ENCODE measurements at places on chromosomes 16 and 17.

GRCh38 chr17:35855965-35856364 is 12.7 kb downstream of the HEATR9 start:
- H3K4me3 ChIP-seq = no peak overlapping the region
- H3K36me3 ChIP-seq = peaks cover 32% of the 10 kb centered on the region
- peaks cover 10% of the 10 kb centered on the region for H3K4me1 ChIP-seq
- peak overlapping the region; percentile 3 for H3K27ac ChIP-seq
- DNase-seq = no peak
- no peaks in the 10 kb centered on the region for H3K27me3 ChIP-seq

DNA sequence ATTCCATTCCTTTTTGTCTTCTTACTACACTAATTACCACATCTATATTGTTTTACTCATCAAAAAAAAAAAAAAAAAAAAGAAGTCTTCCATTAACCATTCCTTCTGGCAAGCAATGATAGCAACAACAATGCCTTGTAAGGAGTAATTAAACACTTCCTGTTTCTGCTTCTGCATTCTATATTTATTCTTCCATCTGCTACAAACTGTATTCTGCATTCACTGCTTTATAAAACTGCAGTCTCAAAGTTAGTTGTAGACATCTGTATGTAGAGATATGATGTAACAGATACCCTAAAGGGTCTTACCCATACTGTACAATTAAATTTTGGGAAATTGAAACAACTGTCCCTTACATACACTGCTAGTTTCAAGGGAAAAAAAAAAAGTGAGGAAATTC is 28.7 kb upstream of the ABCA6 start:
- DNase-seq = no peak
- H3K27ac ChIP-seq = no peak overlapping the region
- H3K36me3 ChIP-seq = no peaks in the 10 kb centered on the region
- H3K4me3 ChIP-seq = no peak overlapping the region

DNA sequence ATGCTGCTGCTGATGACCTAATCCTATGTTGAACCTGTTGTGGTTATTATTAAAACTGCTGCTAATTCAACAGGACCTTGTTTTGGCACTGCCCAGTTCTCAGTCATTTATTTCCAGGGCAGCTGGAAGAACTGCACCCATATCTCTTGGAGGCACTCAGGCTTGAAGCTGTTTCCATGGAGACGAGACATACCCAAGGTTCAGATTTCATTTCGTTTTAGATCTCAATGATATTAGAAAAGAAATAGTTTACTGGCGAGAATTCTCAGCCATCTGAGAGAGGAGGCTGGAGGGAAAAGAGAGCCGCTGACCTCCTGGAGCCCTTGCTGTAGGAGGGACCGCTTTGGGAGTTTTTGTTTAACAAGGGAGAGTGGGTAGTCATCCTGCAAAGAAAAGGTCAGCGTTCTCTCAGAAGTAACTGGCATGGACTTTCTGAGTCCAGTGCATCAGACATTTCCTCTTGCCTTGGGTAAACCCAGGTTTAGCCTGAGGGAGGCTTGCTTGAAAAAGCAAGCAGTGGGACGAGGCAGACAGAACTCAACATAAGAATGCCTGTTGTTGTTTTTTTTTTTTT is 75.4 kb downstream of the YPEL2 start:
- no peak overlapping the region for H3K27ac ChIP-seq
- no peaks in the 10 kb centered on the region for H3K27me3 ChIP-seq
- peaks cover 25% of the 10 kb centered on the region for H3K36me3 ChIP-seq
- H3K4me1 ChIP-seq = peaks cover 8% of the 10 kb centered on the region
- H3K4me3 ChIP-seq = no peak overlapping the region
- no peak for DNase-seq

GRCh38 chr17:534071-534691 is 180.5 kb downstream of the VPS53 start:
- DNase-seq = no peak
- peak overlapping the region; percentile 51 for H3K4me3 ChIP-seq
- peaks cover 51% of the 10 kb centered on the region for H3K36me3 ChIP-seq
- no peaks in the 10 kb centered on the region for H3K27me3 ChIP-seq
- H3K27ac ChIP-seq = peak overlapping the region; percentile 84

DNA sequence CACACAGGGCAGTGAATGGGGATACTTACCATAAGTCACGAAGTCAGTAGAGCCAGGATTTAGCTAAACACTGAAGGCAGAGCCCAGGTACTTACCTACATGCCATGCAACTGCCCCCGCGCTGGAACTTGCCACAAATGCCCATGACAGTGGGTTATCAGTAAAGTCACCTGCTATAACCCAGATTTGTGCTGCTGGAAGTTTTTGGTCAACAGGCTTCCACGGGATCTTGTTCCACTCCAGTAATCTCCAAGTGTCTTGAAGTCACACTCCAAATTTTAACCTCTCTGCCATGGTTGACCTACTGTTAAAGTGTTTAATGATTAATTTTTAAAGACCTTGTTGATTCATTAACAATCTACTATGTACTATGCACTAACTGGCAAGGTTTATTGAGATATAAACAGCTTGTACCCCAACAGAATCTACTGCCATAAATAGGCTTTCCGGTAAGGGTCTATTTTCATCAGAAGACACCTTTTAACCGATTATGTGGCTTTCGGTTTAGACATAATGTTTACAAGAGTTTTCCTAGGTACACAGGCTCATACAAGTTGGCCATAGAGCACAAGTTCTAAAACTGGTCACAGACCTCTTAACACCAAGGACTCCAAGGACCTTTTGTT is 6.3 kb upstream of the SLC5A11 start:
- H3K27me3 ChIP-seq = peaks cover 5% of the 10 kb centered on the region
- H3K27ac ChIP-seq = no peak overlapping the region
- no peaks in the 10 kb centered on the region for H3K4me1 ChIP-seq
- DNase-seq = no peak

DNA sequence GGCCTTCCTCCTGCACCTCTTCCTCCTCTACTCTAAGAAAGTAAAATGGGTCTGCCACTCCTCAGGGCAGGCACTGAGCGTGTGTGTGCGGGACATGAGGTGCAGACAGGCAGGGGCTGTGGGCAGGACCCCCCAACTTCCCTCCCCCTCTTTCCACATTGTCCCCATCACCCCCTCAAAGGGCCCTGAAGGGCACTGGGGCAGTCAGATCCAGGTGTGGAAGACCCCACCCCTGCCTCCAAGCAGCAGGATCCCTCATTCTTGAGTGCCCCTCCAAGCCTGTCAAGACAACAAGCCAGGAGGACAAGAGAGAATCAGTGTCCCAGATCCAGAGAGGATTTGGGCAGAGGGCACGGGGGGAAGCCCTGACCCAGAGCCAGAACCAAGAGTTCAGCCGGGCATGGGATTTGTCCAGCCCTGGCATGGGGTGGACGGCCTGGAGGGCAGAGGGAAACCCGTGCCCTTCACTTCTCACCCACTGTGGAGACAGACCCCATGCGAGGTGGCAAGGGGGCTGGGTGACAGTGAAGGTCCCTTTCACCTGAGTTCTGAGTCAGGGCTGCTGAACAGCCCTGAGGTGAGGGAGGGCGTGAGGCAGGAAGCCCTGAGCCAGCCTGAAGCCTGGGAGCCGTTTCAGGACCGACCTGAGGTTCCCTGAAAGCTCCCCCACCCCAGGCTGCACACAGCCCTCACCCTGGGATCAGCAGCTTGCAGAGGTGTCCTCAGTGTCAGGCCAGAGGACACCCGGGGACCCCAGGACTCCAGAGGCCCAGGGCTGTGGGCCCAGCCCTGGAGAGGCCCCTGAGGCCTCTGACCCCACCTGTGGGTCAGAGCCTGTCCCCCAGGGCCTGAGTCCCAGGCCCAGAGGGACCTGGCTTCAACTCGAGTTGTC is 45.8 kb downstream of the USP22 start:
- H3K36me3 ChIP-seq = peaks cover 6% of the 10 kb centered on the region
- no peaks in the 10 kb centered on the region for H3K27me3 ChIP-seq
- no peak for DNase-seq
- no peak overlapping the region for H3K27ac ChIP-seq
- peaks cover 25% of the 10 kb centered on the region for H3K4me1 ChIP-seq
- H3K4me3 ChIP-seq = no peak overlapping the region

DNA sequence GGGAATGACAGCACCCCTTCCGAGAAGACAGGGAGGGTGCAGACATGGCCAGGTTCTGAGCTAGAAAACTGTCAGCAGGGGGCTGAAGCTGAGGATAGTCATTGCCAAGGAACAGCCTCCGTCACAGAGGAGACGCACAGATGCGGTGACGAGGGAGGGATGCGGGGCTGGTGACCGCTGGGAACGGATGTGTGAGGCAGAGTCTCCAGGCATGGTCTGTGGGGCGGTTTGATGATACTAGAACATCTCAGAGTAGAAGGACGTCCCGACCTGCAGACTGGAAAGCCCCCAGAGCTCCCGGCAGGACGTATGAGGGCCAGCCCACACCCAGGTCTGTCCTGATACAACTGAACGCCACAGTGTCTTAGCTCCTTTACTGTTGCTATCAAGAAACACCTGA is 1.8 kb upstream of the CSNK1D start:
- no peaks in the 10 kb centered on the region for H3K27me3 ChIP-seq
- peaks cover 10% of the 10 kb centered on the region for H3K36me3 ChIP-seq

DNA sequence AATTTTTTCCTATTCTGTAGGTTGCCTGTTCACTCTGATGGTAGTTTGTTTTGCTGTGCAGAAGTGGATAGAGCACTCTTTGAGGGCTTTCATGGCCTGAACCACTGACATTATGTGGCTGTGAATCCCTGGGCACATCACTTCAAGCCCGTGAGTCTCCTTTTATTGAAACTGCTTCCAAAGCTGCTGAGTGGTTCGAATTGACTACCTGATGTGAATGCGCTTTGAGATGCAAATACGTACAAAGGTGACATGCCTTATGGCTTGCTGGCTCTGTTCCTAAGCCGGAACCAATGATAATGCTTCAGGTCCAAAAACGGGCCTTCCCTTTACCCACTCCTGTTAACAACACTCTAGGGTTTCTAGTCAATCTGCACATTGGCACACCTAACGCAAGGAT is 34.3 kb downstream of the ASPA start:
- no peak overlapping the region for H3K4me3 ChIP-seq
- DNase-seq = no peak
- H3K27me3 ChIP-seq = no peaks in the 10 kb centered on the region
- no peaks in the 10 kb centered on the region for H3K4me1 ChIP-seq

DNA sequence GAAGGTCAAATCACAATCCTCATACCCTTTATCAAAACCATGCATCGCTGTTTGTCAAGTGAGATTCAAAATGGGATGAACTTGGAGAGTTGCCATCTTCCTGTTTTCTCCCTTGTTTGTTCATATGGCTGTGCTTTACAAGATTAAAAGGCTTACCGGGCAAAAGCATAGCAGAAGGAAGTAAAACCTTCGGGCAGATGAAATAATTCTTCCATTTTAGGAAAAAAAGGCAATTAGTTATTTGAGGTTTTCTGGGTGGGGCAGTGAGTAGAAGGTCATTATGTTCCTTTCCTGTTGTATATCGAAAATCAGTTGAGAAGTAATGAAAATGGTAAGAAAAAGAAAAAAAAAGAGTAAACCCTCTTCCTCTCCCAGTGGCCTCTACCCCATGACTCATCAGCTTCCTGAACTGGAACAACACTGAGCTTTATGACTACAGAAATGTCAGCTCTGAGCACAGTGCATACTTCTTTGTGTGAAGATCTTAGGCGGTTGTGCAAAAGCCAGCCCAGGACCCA is 369.2 kb downstream of the CDH13 start:
- no peak for DNase-seq
- H3K4me3 ChIP-seq = no peak overlapping the region
- no peak overlapping the region for H3K27ac ChIP-seq
- H3K36me3 ChIP-seq = no peaks in the 10 kb centered on the region
- H3K27me3 ChIP-seq = no peaks in the 10 kb centered on the region
- H3K4me1 ChIP-seq = no peaks in the 10 kb centered on the region

DNA sequence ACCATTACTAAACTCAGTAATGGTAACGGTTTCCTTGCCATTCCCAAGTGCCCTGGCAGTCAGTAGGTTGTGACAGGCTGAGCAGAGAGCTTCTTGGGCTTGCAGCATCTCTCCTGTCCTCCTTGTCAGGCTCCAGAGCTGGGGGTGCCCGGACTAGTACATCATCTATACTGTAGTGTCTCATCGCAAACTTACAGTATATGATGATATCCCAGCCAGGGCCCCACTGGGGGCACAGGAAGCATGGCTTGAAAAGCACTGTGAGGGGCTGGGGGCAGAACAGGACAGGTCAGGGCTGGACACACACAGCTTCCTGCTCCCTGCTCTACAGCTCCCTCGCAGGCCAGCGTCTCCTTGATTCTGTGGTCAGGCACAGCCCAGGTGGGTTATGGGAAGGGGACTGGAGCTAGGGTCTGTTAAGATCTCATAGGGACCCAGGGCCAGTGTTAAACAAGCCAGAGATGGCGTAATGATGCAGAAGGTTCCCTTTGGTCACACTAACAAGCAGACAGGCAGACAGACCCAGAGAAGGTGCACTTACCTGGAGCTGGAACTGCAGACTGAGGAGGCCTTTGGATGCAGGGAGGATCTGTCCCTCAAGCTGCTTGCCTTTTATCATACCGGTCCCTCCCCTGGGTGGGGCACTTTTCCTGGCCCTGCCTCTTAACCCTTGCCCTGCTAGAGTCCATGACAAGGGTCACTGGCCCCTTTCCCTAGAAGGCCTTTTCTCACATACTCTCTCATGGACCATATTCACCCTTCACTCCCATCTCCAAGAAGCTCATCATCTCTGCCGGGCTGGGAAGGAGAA is 6.8 kb downstream of the ERAL1 start:
- H3K36me3 ChIP-seq = peaks cover 8% of the 10 kb centered on the region
- H3K27ac ChIP-seq = no peak overlapping the region
- H3K4me3 ChIP-seq = no peak overlapping the region
- DNase-seq = no peak

- no peak overlapping the region for H3K4me3 ChIP-seq
- H3K27me3 ChIP-seq = peaks cover 2% of the 10 kb centered on the region
- H3K36me3 ChIP-seq = no peaks in the 10 kb centered on the region
These were observed 274.5 kb downstream of the MRTFB start for GRCh38 chr16:14345512-14346115.

GRCh38 chr17:8859027-8859803 is 8.3 kb downstream of the PIK3R6 start:
- H3K36me3 ChIP-seq = peaks cover 50% of the 10 kb centered on the region
- peak overlapping the region; percentile 68 for H3K4me3 ChIP-seq
- peak overlapping the region; percentile 97 for H3K27ac ChIP-seq
- no peaks in the 10 kb centered on the region for H3K27me3 ChIP-seq
- peak; percentile 27 for DNase-seq

DNA sequence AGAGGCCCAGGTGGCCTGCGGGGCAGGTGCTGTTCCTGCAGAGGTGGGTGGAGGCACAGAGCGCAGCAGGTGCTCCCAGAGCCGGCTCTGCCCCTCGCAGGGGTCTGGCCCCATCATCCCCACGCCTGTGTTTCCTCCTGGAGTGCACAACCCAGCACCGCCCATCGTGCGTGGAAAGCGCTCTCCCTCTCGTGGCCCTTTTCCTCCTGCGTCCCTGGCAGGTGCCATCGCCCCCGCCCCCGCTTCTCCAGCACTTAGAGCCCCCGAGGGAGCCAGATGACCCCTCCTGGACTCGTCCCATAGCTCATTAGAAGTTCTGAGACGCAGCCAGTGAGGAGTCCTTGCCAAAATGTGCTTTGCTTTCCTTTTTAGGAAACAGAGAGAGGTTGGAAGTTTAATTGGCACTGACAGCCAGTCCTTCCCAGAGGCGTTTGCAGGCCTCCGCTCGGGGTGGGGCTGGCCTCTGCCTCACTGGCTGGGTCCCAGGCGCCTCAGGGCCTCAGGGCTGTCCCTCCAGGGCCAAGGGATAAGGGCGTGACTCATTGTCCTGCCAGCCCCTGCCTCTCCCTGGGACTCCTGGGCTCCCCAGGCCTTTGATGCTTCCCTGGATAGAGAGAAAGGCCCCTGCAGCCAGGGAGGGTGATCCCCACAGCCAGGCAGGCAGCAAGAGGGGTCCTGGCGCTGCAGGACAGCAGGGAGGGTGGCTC is 32.2 kb upstream of the CHMP6 start:
- no peak for DNase-seq
- H3K4me3 ChIP-seq = no peak overlapping the region
- H3K36me3 ChIP-seq = peaks cover 6% of the 10 kb centered on the region
- no peaks in the 10 kb centered on the region for H3K4me1 ChIP-seq

Measured in activated naive CD8-positive, alpha-beta T cell treated with anti-CD3 and anti-CD28 coated beads, Interleukin-2, amount 10 ng/mL, durations not matched to agents 7 days and 5 days (primary cell).